ENCODE measurements at places on chromosomes 16 and 17. TPM values are rescaled to one million over a fixed set of nuclear protein-coding genes. Genes with fewer than 3 reads are reported as not detected.

SDK2 gene
- 0.09 TPM for total RNA-seq

MPRIP gene
- total RNA-seq = 311 TPM

PARD6A gene
- total RNA-seq = 7.1 TPM

CIAPIN1 gene
- total RNA-seq = 98.3 TPM

ADGRG1 gene
- 195 TPM for total RNA-seq

TLCD1 gene
- 31.7 TPM for total RNA-seq

IGSF6 gene
- not detected for total RNA-seq

- peaks cover 5% of the 10 kb centered on the region for H3K4me1 ChIP-seq
- no peak overlapping the region for H3K27ac ChIP-seq
- DNase-seq = no peak
- H3K4me3 ChIP-seq = no peak overlapping the region
- H3K36me3 ChIP-seq = no peaks in the 10 kb centered on the region
These were observed 369 bp upstream of the GJD3 start for GRCh38 chr17:40364906-40365305.

- H3K4me1 ChIP-seq = peaks cover 4% of the 10 kb centered on the region
- no peak for DNase-seq
- H3K27me3 ChIP-seq = no peaks in the 10 kb centered on the region
- H3K4me3 ChIP-seq = no peak overlapping the region
- H3K27ac ChIP-seq = no peak overlapping the region
- H3K36me3 ChIP-seq = no peaks in the 10 kb centered on the region
These were observed 96.2 kb downstream of the PGS1 start for GRCh38 chr17:78474614-78475146.

- no peak overlapping the region for H3K4me3 ChIP-seq
- no peak overlapping the region for H3K27ac ChIP-seq
- no peaks in the 10 kb centered on the region for H3K36me3 ChIP-seq
- H3K4me1 ChIP-seq = no peaks in the 10 kb centered on the region
These were observed 23.1 kb downstream of the LAT start for GRCh38 chr16:29007730-29008593.

- H3K27me3 ChIP-seq = no peaks in the 10 kb centered on the region
- H3K4me1 ChIP-seq = peaks cover 19% of the 10 kb centered on the region
- peak overlapping the region; percentile 9 for H3K27ac ChIP-seq
These were observed 57.7 kb upstream of the SLC25A19 start for GRCh38 chr17:75346906-75347305.

DNA sequence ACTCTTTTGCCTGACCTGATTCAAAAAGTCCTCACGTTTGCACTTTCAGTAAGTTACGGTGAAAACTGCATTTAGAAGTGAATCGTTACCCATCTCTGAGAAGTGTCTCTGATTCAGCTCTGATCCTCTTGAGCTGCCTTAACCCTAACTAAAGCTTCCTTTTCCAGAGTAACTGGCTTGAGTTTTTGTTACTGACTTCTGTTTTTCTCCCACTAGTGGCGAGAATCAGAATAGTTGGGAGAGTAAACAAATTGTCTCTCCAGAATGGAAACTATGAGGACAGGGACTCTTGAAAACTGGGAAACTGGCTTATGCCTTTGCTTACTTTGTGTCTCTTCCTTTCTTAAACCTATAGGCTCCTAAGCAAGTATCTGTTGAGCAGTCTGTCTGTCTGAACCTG is 31.3 kb upstream of the KPNB1 start:
- no peak overlapping the region for H3K4me3 ChIP-seq
- no peaks in the 10 kb centered on the region for H3K36me3 ChIP-seq
- peaks cover 16% of the 10 kb centered on the region for H3K4me1 ChIP-seq
- no peaks in the 10 kb centered on the region for H3K27me3 ChIP-seq

DNA sequence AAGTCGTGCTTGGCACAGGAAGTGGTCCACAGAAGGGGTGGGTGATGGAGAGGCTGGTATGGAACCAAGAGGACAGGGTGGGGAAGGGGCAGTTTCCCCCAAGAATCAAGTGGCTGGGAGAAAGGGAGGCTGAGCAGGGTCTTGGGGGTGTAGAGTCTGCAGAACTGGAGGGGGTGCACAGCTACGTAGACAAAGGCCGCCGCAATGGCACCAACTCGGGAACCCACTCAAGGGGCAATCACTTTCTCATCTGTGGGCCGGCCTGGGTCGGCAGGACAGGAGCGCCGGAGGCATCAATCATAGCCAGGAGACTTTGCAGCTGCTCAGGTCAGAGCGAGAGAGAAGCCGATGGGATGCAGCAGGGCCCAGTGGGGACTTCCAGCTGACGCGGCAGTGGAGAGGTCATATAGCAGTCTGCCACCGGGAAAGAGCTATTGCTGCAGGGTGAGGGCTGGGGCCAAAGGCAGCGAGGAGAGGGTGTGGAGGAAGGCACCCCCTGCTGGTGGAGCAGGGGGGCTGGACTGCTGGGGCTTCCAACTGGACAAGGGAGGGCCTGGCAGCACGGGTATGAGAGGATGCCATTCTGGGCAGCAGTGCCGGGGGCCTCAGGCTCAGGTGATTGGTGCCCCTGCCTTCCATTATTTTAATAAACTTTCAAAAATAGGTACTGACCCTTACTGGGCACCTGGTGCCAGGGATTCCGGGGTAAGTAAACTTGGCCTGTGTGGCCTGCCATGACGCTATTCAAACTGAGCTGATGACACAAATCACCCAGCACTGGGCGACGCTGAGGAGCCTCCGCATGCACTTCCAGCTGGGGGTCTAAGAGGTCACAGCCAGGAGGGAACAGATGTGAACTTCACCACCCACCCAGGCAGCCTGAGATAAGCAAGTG is 52.5 kb upstream of the MTSS2 start:
- H3K27ac ChIP-seq = peak overlapping the region; percentile 54
- H3K36me3 ChIP-seq = no peaks in the 10 kb centered on the region
- peak; percentile 60 for DNase-seq
- no peak overlapping the region for H3K4me3 ChIP-seq
- no peaks in the 10 kb centered on the region for H3K4me1 ChIP-seq

DNA sequence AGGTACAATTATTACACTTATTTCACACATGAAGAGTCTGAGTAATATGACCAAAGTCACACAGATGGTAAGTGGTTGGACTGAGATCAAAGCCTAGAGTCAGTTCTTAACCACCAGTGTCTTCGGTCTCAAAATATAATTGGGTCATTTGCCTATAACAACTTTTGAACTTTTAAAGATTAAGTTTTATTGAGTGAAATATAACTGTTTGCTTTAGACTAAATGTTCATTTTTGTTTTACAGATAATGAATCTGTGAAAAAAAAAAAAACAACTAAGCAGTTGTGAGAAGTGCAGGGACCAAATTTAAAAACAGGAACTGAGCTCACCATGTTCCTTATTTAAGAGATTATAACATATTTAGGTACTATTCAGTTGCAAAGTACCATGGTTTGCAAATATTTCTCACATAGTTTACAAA is 150.1 kb downstream of the ITFG1 start:
- no peaks in the 10 kb centered on the region for H3K4me1 ChIP-seq
- no peak for DNase-seq
- H3K36me3 ChIP-seq = no peaks in the 10 kb centered on the region
- no peak overlapping the region for H3K27ac ChIP-seq
- H3K27me3 ChIP-seq = no peaks in the 10 kb centered on the region

GRCh38 chr17:44917456-44917855 is 2.2 kb upstream of the GFAP start:
- H3K27ac ChIP-seq = no peak overlapping the region
- H3K4me1 ChIP-seq = peaks cover 6% of the 10 kb centered on the region
- no peaks in the 10 kb centered on the region for H3K27me3 ChIP-seq
- no peak overlapping the region for H3K4me3 ChIP-seq
- no peaks in the 10 kb centered on the region for H3K36me3 ChIP-seq

GRCh38 chr17:64355536-64356303 is 34.9 kb downstream of the PECAM1 start:
- H3K4me1 ChIP-seq = peaks cover 13% of the 10 kb centered on the region
- DNase-seq = no peak
- H3K27me3 ChIP-seq = no peaks in the 10 kb centered on the region

- no peaks in the 10 kb centered on the region for H3K4me1 ChIP-seq
- no peak for DNase-seq
- H3K27ac ChIP-seq = no peak overlapping the region
- no peak overlapping the region for H3K4me3 ChIP-seq
- no peaks in the 10 kb centered on the region for H3K27me3 ChIP-seq
These were observed 26.9 kb downstream of the OR3A1 start for GRCh38 chr17:3271072-3271848.

DNA sequence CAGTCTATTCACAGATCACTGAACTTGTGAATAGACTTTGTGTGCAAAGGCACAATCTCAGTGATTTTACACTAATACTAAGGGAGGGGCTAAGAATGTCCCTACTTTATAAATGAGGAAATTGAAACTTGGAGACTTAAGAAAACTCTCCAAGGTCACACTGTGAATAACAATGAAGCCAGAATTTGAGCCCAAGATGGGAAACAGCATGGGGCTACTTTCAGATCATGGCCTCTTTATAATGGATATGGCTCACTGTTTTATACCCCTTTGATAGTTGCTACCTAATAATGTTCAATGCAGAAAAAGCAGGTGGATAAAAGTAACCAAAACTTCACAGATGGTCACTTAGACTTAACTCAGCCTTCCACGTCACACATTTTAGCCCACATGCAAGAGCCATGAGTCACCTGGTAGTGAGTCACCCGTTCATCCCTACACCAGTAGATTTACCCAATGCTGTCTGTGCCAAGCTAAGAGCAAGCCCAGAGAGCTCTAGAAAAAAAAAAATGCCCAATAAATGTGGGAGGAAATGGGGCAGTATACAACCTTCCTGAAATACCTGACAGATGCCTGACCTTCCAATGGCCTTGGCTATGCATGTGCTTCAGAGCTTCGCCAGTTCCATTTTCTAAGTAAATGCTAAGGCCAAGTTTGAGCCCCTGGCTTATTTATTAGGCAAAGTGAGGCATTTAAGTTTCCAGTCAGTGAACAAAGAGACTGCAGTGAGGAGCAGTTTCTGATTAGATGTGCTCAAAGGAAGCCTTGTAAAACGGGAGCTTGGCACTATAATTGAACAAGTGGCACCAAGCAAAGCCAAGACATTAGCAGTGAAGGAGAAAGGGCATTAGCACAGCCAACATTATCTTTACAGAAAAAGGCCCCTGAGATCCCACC is 219.7 kb downstream of the TMEM114 start:
- H3K27ac ChIP-seq = no peak overlapping the region
- no peaks in the 10 kb centered on the region for H3K36me3 ChIP-seq
- no peaks in the 10 kb centered on the region for H3K4me1 ChIP-seq
- H3K27me3 ChIP-seq = no peaks in the 10 kb centered on the region

- H3K4me3 ChIP-seq = no peak overlapping the region
- H3K36me3 ChIP-seq = no peaks in the 10 kb centered on the region
- no peak for DNase-seq
- H3K27ac ChIP-seq = no peak overlapping the region
These were observed 144.6 kb downstream of the C16orf95 start for GRCh38 chr16:87172632-87173031.

DNA sequence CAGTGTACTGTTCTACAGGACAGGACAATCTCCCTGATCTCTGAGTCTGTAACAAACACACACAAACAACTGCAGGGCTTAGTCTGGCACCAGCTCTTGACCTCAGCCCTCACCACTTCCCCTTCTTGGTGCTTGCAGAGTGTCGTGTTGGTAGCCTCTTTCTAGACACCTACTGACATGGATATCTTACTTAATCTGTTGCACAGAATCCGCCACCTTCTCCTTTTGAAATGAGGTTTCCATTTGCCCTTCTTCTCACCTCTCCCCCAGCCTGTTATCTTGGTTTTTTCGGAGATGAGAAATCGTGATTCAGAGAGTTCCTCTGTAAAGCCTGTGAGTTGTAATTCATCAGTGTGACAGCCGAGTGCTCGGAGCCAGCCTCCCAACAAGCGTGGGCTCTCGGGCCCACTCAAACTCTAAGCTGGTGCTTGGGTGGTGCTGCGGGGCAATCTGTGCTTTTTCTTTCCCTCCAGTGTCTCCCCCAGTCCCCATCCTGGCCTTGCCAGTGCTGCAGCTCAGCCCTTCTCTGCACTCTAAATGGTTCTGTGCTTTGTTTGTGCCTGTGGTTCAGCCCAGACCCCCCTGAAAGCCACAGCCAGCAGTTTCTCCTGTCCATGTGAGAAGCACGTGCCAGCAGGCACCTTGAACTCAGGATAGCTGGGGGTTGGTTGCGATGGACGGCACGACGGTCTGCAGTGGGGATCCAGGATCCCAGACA is 28.1 kb downstream of the KIAA0513 start:
- H3K36me3 ChIP-seq = no peaks in the 10 kb centered on the region
- no peak overlapping the region for H3K4me3 ChIP-seq
- H3K4me1 ChIP-seq = 0 out of 2 replicates have a peak, but pooled peaks cover 4% of the 10 kb centered on the region
- H3K27me3 ChIP-seq = no peaks in the 10 kb centered on the region
- H3K27ac ChIP-seq = no peak overlapping the region

DNA sequence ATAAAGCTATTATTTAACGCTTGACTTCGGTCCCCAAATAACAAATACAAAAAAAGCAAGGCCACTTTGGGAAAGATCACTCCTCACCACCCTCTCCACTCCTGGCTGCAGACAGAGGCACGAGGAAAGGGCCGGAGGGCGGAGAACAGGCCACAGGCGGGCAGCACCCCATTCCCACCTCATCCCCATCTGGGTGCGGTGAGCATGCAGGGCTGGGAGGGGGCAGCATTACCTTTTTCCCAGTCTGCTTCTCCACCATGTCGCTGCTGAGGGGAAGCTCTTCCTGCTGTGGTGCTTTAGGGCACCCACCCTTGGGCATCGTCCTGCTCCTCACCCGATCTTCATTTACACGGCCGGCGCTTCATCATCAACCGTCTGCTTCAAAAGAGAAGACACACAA is 99.2 kb downstream of the ZNF778 start:
- H3K36me3 ChIP-seq = peaks cover 6% of the 10 kb centered on the region
- H3K27me3 ChIP-seq = no peaks in the 10 kb centered on the region
- H3K4me3 ChIP-seq = no peak overlapping the region

DNA sequence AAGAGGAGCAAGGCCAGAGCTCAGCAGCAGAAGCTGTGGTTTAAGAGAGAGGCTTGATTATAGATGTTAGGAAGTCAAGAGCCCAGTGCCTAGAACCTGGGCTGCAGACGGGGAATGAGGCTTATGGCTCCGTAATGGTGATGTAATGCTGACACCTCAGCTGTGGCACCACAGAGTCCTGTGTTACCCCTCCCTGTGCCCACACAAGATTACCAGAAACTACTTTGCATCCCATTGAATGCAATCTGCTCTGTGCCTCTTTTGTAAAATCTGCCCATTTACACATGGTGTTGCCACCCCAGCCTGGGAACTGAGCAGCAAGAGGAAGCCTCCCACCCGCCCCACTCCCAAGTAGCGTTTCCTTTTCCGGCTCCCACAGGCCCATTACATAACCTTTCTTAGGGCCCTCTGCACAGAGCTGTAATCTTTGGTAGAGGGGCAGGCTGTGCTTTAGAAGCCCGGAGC is 57.0 kb downstream of the PITPNC1 start:
- H3K4me1 ChIP-seq = peaks cover 9% of the 10 kb centered on the region
- H3K27me3 ChIP-seq = no peaks in the 10 kb centered on the region
